ENCODE measurements at places on chromosomes 16 and 17. TPM values are rescaled to one million over a fixed set of nuclear protein-coding genes. Genes with fewer than 3 reads are reported as not detected.

The P2RX5 gene
- 0.17 TPM for total RNA-seq

The ELMO3 gene
- total RNA-seq, result 0.86 TPM

The USP43 gene
- 0.09 TPM for total RNA-seq

The TPSG1 gene
- not detected for total RNA-seq

The DPEP1 gene
- 0.34 TPM for total RNA-seq

The UBE2O gene
- 11.7 TPM for total RNA-seq

The ALOXE3 gene
- under 0.01 TPM for total RNA-seq

The CCDC200 gene
- total RNA-seq, result not detected

The STARD3 gene
- total RNA-seq, result 50.5 TPM

The OR1F1 gene
- not detected for total RNA-seq

The ITGAE gene
- total RNA-seq, result 16.6 TPM

The SCNN1B gene
- 14.5 TPM for total RNA-seq

The SMIM36 gene
- not detected for total RNA-seq

The CD300H gene
- not detected for total RNA-seq

The PRKAR1A gene
- 525 TPM for total RNA-seq

The ZNF594 gene
- 1.7 TPM for total RNA-seq

The CLEC18A gene
- total RNA-seq, result 0.11 TPM

The PPY gene
- total RNA-seq, result not detected

The CFAP119 gene
- 0.54 TPM for total RNA-seq

The MYO15A gene
- 0.17 TPM for total RNA-seq

The TNFRSF17 gene
- total RNA-seq, result not detected

The TMEM132E gene
- not detected for total RNA-seq

The ANKS3 gene
- total RNA-seq, result 12.9 TPM

The ZNHIT3 gene
- 28.9 TPM for total RNA-seq

The NEUROD2 gene
- total RNA-seq, result not detected

The KRT20 gene
- not detected for total RNA-seq

The NUDT7 gene
- total RNA-seq, result 10.5 TPM

The TBX21 gene
- under 0.01 TPM for total RNA-seq

The ZNF19 gene
- total RNA-seq, result 2.1 TPM

The CEMP1 gene
- total RNA-seq, result not detected

All from dermis lymphatic vessel endothelial cell (primary cell).